Mesenteric fat pad (tissue), 1 donor: ENCODE measurements at places on chromosomes 6 and 20. TPM values are rescaled to one million over a fixed set of nuclear protein-coding genes. Genes with fewer than 3 reads are reported as not detected.

- no peak for DNase-seq
Measured at GRCh38 chr20:62982124-62983075, 24.4 kb downstream of the BHLHE23 start.

DNA sequence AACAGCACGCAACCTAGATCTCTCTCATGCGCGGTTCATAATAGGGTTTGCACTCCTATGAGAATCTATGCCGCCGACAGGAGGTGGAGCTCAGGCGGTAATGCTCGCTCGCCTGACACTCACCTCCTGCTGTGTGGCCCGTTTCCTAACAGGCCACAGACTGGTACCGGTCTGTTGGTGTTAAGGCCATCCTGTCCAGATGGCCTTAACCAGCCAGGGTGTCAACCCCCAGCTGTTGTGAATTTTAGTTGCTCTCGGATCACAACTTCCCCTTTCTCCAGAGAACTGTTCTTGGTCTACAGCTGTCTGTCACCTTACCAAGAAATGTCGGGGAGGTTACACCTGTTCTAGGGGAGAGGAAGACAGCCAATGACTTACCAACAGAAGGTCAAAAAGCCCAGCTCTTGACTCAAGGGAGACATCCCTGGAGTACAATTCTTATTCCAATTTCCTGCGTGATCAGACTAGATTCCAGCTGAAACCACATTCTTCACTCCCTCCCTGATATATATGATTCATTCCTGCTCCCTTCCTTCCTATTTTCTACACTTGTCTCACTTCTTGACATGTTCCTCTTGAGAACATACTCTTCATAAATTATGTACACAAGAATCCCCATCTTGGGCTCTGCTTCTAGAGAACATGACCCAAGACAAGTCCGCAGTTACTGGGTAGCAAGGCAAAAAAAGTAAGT, 23.1 kb upstream of the DNAAF9 start:
- no peak for DNase-seq

DNA sequence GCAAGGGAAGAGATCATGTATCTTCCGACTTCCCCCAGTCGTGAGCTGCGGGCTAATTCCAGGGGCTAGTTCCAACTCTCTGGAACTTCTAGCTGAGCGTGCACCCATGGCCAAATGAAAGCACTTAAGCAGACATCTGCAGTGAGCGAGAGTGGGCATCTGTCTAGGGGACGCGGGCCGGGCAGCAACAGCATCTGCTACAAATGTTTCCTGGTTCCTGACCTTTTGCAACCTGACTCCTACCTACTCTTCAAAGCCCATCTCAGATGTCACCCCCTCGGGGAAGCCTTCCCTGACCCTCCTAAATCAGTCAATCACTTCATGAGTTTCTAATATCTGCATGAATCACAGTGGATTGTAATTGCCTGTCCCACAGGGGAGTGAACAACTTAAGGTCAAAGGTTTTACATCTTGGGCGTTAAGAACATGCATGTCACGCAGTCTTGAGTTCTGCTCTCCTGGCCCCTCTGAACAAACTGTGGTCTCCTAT, 141.9 kb downstream of the CEBPB start:
- no peak for DNase-seq

DNA sequence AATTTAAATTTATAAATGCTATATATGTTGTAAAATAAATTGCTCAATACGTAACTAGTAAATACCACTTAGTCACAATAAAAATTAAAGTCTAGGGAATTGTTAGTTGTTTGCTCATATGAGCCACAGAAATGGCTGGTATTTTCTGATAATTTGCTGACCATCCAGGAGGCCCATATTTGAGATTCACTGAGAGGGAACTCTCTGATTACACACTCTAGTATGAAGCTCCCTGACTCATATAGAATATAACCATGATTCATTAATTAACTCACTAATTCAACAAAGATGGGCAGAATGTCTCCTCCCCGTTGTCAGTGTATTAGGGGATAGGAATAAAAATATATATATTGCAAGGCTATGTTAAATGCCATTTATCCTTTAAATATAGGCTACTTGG, 46.6 kb upstream of the TMEM30A start:
- no peak for DNase-seq

DNA sequence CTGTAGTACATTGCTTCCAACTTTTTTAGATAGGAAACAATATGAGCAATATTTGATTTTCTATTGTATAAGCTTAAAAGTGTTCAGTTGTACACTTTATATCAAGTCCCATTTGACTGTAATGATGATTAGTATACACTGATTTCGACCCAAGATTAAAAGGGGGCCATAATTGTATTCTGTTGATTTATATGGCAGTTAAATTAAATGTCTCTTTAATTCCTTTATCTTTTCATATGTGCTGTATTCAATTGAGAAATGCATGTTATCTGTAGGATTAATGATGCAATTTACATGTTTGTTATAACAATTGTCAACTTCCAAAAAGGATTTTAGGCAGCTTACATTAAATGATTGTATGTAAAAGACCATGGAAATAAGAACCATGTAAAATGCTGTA, 317.5 kb downstream of the CDKAL1 start:
- no peak for DNase-seq

- DNase-seq: no peak
Measured at GRCh38 chr6:41874741-41875140, 20.4 kb downstream of the USP49 start.

GRCh38 chr6:167073679-167074274, 49.1 kb upstream of the CCR6 start:
- no peak for DNase-seq

DNA sequence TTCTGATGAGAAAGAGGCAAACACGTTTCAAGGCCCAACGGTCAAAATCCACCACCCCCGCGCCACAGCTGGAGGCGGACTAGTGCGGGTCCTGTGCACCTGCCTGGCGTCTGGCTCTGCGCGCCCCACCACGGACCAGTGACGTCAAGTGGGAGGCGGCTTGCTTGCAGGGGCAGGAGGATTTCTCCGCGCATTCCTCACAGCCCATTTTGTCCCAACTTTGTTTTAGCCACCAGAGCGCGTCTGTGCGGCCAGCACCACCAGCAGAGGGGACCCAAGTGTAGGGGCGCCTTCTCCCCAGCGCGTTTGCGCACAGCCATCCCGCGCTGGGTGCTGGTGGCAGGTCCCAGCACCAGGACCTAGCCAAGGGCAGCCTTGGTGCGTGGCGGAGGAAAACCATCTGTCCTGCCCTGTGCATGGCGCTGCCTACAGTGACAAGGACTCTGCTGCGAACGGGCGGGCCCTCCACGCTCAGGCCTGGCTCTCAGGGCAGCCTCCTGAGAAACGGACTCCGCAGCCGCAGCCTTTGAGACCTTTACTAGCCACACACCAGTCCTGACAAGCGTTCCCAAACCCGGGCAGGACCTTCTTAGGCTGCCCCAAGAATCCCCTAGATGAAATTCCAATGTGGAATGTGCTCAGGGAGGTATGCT, 194.8 kb upstream of the EXOC2 start:
- DNase-seq: no peak

DNA sequence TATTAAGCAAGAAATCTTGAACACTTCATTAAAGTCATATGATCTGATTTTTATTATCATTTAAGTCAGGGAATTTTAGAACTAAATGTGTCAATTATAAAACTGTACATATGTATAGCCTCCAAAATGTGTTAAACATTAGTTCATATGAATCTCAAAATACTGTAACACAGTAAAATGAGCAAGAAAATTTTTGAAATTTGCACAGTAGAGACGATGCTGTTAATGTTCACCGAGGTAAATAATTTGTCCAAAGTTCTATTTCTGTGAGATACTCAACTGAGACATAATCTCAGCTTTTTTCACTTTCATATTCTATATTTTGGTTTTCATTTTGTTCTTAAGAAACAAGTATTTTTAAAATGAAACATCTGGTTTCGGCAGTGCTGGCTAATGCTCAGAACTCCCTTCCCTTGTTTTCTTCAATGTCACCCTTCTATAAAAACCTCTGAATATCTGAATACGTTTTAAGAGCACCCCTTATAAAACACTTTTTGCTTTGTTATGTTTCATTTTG, 353.1 kb downstream of the LAMA2 start:
- DNase-seq: no peak

GRCh38 chr20:16158090-16158975, 414.9 kb downstream of the KIF16B start:
- DNase-seq: no peak

GRCh38 chr6:85143676-85144075, 306.2 kb upstream of the NT5E start:
- DNase-seq: no peak

- no peak for DNase-seq
Measured at GRCh38 chr6:48199499-48199898, 88.5 kb upstream of the PTCHD4 start.

DNA sequence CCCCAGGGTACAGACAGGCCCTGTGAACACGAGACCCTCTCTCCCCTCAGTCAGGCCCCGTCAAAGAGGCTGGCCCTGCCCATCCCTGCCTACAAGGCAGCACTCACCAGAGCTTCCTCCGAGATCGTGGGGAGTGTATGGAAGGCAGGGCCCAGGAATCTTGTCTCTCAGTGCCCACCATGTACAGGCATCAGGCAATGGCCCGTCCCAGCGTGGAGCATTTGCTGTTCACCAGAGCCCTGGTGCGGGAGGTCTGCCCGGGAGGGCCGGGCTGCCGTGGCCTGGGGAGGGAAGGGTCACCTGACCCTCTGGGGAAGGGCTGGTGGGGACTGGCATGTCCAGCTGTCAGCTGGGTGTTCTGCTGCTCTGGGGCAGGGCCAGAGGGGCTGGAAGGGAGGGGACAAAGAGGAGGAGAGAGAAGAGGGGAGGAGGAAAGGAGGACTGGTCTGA, at the start of gene IP6K3:
Gene IP6K3 (minus strand): TSS at position 255 of the 450 bp plus-strand sequence. CDS start 11,429 bp downstream, outside the sequence.
- DNase-seq: no peak

- DNase-seq: no peak
Measured at GRCh38 chr6:134983823-134984222, 33.9 kb upstream of the ALDH8A1 start.

- DNase-seq: no peak
Measured at GRCh38 chr6:119234457-119234856, 115.1 kb downstream of the MAN1A1 start.

GRCh38 chr20:33697129-33697528, 10.9 kb upstream of the E2F1 start:
- DNase-seq: no peak

GRCh38 chr6:110542311-110543024, 66.1 kb upstream of the SLC22A16 start:
- no peak for DNase-seq

DNA sequence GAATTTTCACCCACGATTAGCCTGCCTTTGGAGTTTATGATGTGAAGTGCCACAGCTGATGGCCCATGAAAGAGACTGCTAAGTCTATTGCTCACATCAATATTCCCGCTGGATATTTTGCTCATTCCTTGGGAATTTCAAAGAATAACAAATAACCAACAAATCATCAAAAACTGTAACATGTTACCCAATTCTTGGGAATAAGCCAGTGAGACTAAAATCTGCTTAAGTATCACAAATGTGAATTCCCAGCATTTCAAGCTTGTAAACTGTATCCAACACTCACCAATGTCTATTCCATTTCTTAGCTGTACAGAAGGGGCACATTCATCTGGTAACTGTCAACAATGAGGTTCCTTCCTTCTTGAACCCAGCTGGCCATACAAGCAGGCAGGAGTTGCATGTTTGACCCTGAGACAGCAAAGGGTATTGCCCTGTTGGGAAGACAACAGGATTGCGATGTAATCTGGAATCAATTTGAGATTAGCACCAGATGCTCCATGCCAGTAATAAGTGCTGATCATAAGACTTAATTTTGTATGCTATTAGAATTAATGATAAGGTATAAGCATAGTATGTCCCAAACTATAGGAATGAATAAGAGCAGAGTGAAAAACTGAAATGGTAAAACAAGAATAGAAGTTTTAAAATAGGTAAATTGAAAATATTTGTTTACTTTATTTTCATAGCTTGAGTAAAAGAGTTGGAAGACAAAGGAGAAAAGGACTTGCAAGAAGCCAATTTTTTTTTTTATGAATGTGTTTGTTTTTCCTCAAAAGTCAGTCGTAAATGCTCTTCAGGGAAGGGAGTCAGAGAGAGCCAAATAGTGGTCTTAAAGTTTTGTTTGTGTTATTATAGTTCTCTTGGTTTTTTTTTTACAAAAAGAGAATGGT, 58.8 kb downstream of the RSPO3 start:
- no peak for DNase-seq

DNA sequence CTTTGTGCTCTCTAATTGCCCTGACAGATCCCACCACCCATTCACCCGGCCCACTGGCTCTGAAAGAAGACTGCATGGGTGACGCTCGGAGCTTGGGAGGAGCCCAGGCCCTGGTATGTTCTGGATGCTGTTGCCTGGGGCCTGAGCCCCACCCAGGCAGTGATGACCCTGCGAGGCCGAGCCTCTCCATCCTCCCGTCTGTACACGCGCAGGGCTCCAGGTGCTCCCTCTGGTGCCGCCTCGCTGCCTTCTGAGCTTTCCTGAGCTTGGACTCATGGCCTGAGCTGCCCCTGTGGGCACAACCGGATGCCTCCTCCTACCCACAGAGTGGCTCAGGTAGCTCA, 61.2 kb downstream of the STK35 start:
- DNase-seq: no peak

- DNase-seq: no peak
Measured at GRCh38 chr20:23347791-23348190, 2.8 kb upstream of the NXT1 start.

- no peak for DNase-seq
Measured at GRCh38 chr6:161405418-161405817, 131.6 kb upstream of the AGPAT4 start.

DNA sequence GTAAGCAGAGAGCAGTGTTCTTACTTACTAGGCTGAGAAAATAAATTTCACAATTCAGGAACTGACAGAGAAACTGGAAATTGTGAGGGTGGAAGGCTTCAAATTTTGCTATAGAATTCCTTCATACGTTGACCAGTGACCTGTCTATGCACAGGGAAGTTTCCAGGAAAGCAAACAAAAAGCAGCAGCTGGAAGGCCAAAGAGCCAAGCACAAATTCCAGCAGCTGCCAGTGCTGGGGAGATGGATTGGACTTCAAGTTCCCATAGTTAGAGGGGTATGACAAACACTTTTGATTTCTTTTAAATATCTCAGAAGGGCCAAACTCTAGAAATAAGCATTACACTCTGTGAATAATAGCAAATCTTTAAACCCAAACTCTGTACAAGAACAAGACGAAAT, 299.1 kb upstream of the KCNQ5 start:
- DNase-seq: no peak

GRCh38 chr20:44990957-44991356, 24.6 kb downstream of the STK4 start:
- no peak for DNase-seq

The LY6G6D gene
- not detected for total RNA-seq

The LPIN3 gene
- total RNA-seq: 49.8 TPM

The COL21A1 gene
- total RNA-seq: 1.3 TPM

The MAP7 gene
- total RNA-seq: 5.2 TPM

The MEP1A gene
- total RNA-seq: 0.35 TPM

The TMEM244 gene
- total RNA-seq: not detected

The PMEPA1 gene
- total RNA-seq: 90.0 TPM

The ANKRD66 gene
- not detected for total RNA-seq

The SERPINB6 gene
- total RNA-seq: 127 TPM

The TNFRSF21 gene
- total RNA-seq: 55.7 TPM

The RIMS4 gene
- 0.29 TPM for total RNA-seq
